PC-9 (cell line): ENCODE measurements at places on chromosomes 11 and 22. TPM values are rescaled to one million over a fixed set of nuclear protein-coding genes. Genes with fewer than 3 reads are reported as not detected.

- no peak overlapping the region for H3K4me3 ChIP-seq
- no peak overlapping the region for H3K27ac ChIP-seq
- H3K36me3 ChIP-seq: no peaks in the 10 kb centered on the region
- no peak for DNase-seq
- no peaks in the 10 kb centered on the region for H3K4me1 ChIP-seq
- peaks cover 30% of the 10 kb centered on the region; the same call in 1 of the 2 replicates for H3K27me3 ChIP-seq
Measured at GRCh38 chr11:128933481-128934178, 9.0 kb downstream of the TP53AIP1 start.

- no peaks in the 10 kb centered on the region for H3K36me3 ChIP-seq
- no peak for DNase-seq
- no peaks in the 10 kb centered on the region for H3K27me3 ChIP-seq
- H3K27ac ChIP-seq: no peak overlapping the region
Measured at GRCh38 chr11:69079661-69080256, 31.0 kb downstream of the TPCN2 start.

ANGPTL5 gene
- not detected in 2 replicates for total RNA-seq

GRCh38 chr22:45871721-45872120, 105.2 kb downstream of the WNT7B start:
- H3K4me1 ChIP-seq: no peaks in the 10 kb centered on the region
- no peaks in the 10 kb centered on the region for H3K36me3 ChIP-seq
- no peak overlapping the region for H3K4me3 ChIP-seq
- H3K27ac ChIP-seq: no peak overlapping the region
- DNase-seq: no peak

- H3K4me3 ChIP-seq: no peak overlapping the region
- DNase-seq: no peak
- no peaks in the 10 kb centered on the region for H3K36me3 ChIP-seq
Measured at GRCh38 chr11:47410370-47411264, 2.2 kb downstream of the SLC39A13 start.
